Spleen (tissue), 13 donors: ENCODE measurements at places on chromosomes 6 and 20. TPM values are rescaled to one million over a fixed set of nuclear protein-coding genes. Genes with fewer than 3 reads are reported as not detected.

Gene HEBP2
- polyA plus RNA-seq: 13.6 TPM

Gene GPR6
- not detected for polyA plus RNA-seq

Gene TBX18
- under 0.01 TPM for polyA plus RNA-seq

DNA sequence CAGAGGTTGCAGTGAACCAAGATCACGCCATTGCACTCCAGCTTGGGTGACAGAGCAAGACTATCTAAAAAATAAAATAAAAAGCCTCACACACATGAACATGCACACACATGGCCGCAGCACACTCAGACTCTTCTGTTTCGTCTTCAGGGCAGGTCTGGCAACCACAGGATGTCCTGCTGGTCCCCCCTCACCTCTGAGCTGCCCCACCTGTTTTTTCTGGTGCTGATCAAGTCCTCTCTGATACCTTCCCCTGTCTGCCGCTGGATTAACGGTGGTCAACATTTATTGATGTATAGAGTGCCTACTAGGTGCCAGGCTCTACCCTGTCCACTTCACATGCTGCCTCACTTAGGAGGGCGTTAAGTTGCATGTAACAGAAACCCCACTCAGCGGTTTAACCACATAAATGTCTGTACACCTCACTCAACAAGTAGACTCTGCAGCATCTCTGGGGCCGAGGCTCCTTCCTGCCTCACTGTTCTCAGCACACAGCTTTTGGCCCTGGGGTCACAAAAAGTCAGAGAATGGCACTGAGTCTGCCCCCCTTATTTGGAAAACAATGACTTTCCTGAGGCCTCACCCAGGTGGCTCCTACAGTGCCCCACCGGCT, 4.5 kb upstream of the AP5S1 start:
- DNase-seq: no peak
- H3K27me3 ChIP-seq: no peaks in the 10 kb centered on the region
- peak overlapping the region; percentile 51 for H3K27ac ChIP-seq
- no peaks in the 10 kb centered on the region for H3K36me3 ChIP-seq
- no peak overlapping the region for H3K4me3 ChIP-seq

GRCh38 chr6:163935158-163935762, 520.7 kb downstream of the QKI start:
- no peaks in the 10 kb centered on the region for H3K36me3 ChIP-seq
- H3K27ac ChIP-seq: peak overlapping the region; percentile 42
- no peak overlapping the region for H3K4me3 ChIP-seq
- H3K27me3 ChIP-seq: no peaks in the 10 kb centered on the region
- no peaks in the 10 kb centered on the region for H3K4me1 ChIP-seq

DNA sequence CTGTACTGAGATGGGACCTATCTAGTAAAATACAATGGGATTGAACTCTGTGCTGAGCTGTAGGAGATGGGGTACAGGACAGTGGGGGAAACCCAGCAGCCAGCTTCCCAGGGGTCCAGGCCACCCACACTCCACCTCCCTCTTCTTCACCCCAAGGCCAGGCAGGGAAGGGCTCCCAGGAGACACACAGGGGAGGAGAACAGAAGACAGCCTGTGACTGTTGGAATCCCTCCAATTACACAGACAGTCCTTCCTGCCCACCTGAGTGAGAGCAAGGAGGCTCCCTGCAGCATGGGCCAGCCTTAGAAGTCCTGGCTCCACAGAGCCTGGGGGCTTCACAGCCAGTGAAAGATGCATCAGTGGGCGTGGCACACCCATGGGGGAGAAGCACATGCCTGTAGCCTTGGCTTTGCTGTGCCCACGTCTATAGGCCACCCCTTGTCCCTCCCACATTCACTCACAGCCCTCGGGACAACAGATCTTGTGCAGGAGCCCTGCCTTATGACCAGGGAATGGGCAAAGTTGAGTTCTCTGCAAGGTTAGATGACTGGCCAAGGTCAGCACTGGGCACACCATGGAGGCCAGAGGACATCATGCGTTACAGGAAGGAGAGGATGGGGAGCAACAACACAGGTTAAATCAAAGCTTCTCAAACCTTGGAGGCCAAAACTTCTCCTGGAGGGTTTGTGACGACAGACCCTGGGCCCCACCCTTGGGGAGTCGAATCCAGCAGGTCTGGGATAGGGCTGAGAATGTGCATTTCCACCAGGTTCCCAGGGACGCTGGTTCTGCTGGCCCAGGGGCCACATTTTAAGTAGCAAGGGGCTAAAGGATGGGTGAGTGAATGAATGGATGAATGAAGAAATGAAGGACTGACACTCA, 12.3 kb upstream of the CST7 start:
- H3K4me3 ChIP-seq: no peak overlapping the region
- no peaks in the 10 kb centered on the region for H3K36me3 ChIP-seq
- H3K27ac ChIP-seq: no peak overlapping the region
- peak; percentile 44 for DNase-seq

- DNase-seq: no peak
- H3K27me3 ChIP-seq: no peaks in the 10 kb centered on the region
- H3K4me3 ChIP-seq: no peak overlapping the region
- H3K27ac ChIP-seq: no peak overlapping the region
- H3K36me3 ChIP-seq: no peaks in the 10 kb centered on the region
Measured at GRCh38 chr20:53918949-53919361, 151.4 kb downstream of the BCAS1 start.

DNA sequence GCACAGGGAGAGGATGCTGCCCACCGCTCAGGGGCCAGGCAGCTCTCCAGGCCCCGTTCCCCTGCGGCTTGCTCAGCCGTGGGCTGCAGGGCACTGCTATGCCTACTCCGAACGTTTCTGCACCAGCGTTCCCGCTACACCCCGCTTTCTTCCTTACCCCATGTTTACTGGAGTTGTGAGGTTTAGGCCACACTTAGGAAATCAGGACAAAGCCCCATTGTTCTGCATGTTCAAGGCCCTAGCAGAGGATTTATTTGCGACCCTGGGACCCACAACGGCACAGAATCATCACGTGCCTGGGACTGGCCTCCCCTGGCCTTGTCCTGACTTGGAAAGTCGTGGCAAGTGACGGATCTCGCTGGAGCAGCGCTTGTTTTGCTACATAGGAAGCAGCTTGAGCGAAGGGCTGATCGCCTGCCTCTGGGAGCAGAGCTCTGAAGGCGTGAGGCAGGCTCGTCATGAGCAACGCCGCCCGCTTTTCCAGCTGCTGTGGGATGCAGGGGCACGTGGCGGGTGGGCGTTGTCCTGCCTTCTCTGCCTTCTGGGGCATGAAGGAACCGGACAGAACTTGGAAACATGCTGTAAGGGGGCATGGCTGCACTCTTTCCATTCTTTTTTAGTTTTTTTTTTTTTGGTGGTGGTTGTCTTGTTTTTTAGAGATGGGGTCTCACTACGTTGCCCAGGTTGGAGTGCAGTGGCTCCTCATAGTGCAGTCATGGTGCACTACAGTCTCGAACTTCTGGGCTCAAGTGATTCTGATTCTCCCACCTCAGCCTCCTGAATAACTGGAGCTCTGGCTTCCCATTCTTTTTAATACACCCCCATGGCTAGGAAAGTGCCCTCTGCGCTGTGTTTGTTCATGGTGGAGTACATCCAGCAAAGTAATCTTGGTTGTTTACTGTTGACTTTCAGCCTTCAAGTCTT, 14.6 kb upstream of the TMEM181 start:
- no peaks in the 10 kb centered on the region for H3K36me3 ChIP-seq
- H3K4me3 ChIP-seq: no peak overlapping the region
- DNase-seq: peak; percentile 74
- H3K27me3 ChIP-seq: no peaks in the 10 kb centered on the region
